ENCODE measurements at places on chromosomes 4 and X.
A peak's percentile ranks its signal among the peaks of the same experiment; 100 is the strongest.

- peak; percentile 58 for DNase-seq
Observed at GRCh38 chrX:135740681-135741149, 27.3 kb downstream of the CT45A1 start.

DNA sequence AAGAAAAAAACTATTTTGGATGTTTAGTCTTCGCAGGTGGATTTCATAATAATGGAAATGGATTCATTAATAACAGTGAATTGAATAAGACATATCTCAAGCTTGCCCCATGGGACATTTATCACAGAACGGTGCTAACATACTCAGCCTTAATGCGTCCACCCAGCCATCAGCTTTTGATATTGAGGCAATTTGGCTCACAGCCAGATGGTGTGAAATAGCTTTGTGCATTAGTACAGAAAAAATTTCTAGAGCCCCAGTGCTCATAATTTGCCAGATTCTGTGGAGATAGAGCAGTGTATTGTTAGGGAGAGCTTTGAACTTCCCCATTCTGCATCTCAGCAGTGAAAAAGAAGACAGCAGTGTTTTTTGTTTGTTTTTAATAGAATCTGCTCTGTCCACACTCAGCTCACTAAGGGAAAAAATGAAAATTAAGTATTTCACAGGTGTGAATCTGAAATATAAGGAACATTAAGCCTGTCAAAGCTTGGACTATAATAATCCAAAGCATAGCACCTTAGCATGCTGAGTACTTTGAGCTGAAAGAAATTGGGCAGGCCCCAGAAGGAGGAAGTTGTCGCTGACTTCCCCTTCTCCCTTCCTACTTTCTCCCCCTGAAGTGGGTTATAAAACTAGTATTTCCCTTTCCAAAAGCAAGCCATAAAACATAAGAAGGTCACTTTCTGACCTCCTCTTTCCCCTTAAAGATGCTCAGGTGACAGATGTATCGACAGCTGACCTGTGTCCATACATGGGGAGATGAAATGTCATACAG lies 295.8 kb downstream of the MAGEB5 start:
- DNase-seq: no peak

- DNase-seq: no peak
Observed at GRCh38 chrX:9844936-9845577, 58.8 kb downstream of the SHROOM2 start.

DNA sequence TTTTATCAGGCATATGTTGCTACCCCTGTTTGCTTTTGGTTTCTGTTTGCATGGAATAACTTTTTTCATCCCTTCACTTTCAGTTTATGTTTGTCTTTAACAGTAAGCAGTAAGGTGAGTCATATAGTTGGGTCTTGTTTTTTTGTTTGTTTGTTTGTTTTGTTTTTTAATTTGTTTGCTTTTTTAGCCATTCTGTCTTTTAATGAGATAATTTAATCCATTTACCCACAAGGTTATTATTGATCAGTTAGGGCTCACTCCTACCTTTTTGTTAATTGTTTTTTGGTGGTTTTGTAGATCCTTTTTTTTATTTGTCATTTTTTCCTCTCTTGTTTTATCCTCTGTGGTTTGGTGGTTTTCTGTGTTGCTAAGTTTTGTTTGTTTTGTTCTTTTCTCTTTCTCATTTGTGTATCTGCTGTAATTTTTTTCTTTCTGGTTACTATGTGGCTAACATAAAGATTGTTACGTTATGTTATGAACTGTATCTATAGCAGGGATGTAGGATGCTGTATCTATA lies 379.5 kb upstream of the MAD2L1 start:
- no peak for DNase-seq

- no peak for DNase-seq
Observed at GRCh38 chrX:46311581-46312120, 233.6 kb downstream of the ZNF674 start.

- no peak for DNase-seq
Observed at GRCh38 chrX:129721414-129721813, 17.4 kb upstream of the XPNPEP2 start.

GRCh38 chr4:72314869-72315268 lies 254.2 kb downstream of the ADAMTS3 start:
- no peak for DNase-seq
